ENCODE measurements at places on chromosomes 6 and 20. TPM values are rescaled to one million over a fixed set of nuclear protein-coding genes. Genes with fewer than 3 reads are reported as not detected.

DNA sequence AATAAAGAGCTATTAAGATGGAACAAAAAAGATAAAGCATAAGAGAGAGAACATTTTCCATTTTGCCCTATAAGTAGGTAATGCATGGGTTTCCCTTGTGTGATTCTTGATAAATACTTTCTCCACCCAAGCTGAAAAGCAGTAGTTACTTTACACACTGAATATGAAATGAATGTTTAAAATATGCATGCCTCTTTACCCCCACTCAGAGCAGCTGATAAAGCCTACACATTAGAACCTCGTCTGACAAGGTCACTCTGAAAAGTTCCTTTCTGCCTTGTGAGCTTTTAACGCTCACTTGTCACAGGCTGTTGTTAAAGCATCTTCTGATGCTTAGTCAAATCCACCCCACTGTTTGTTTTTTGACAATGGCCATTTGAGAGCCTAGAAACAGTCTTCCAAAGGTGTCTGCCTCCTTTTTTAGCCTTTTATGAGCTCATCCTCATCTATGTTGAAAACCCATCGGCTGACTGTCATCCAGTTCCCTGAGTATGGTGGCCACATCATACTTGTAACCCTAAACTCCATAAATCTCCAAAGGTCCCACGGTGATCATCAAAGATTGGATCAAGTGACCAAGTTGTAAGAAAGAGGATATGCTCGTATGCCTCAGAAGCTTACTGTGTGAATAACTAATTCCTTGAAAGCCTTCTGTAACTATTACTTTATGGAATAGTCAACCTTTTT lies 102.8 kb downstream of the ATXN1 start:
- no peak for DNase-seq

- no peak for DNase-seq
Measured at GRCh38 chr20:63119121-63119962, 96.6 kb downstream of the YTHDF1 start.

The TFAP2A gene
- total RNA-seq: 9.0 TPM

DNA sequence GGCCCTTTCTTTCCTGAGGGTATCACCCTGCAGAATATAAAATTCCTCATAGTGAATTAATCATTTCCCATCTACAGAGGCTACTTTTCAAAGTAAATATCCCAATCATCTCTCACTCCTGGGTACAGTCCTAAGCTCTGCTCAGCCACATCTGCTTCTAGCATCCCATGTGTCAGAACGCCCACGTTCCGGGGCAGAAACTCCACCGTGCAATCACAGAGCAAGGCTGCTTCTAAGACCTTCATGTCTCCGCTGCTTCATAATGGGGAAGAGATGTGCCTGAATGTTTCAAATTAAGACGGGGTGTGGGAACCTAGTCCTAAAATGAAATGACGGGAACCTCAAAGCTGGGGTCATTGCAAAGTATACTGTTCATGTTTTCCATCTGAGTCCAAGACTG lies 208.8 kb upstream of the GMDS start:
- no peak for DNase-seq

- peak; percentile 82 for DNase-seq
Measured at GRCh38 chr6:45922728-45923351, 92.8 kb downstream of the CLIC5 start.
